ENCODE measurements at places on chromosomes 2 and 18.

DNA sequence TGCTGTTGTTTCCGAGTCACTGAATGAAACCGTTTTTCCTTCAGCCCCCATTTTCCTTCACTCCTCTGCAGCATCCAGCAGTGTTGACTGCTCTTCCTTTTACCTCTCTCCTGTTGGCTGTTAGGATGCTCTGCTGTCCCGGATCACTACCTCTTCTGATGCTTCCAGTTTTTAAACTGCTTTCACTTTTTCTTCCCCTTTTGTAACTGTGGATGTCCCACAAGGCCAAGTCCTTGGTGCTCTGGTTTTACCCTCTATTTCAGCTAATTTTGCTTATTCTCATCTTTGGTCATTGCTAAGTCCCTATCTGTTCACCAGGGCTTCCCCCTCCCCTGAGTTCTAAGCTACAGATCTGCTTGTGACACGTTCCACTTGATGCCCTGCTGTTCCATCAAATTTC, 39.4 kb upstream of the MAP4K3 start:
- DNase-seq: no peak

- DNase-seq: no peak
Measured at GRCh38 chr2:164824872-164825271, 16.8 kb downstream of the COBLL1 start.

DNA sequence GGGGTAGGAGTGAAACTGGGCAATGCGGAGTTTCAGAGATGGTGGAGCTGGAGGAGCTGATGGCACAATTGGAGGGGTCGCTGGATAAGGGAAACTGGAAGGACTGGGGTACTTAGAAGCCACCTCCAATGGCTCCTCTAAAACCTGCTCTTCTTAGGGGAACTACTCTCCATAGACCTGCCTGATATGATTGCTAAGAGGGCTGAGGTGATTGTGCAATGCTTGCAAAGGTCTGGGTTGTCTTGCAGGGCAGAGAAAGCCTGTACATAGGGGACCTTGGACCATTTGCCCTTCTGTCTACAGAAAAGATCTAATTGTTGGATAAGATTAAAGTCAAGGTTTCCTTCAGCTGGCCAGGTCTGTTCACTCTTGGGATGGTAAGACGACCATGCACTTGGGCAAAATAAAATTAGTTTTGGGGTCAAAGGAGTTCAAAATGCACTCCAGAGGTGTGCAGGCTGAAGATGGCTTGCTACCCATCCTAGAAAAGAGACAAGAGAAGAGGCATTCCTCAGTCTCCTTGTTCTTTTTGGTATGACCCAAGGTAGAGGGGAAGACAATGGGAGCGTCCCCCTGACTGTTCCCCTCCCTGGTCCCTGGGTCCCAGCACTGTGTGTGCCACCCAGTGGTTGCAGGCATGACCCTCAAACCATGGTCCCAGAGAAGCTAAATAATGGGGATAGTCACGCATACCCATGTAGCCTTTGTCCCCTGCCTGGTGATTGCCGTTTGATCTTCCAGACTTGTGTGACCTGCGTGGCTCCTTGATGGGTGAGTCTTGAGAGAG, 41.1 kb downstream of the STK17B start:
- DNase-seq: peak; percentile 34

- no peak for DNase-seq
Measured at GRCh38 chr18:36365836-36366775, 68.6 kb downstream of the FHOD3 start.

- DNase-seq: no peak
Measured at GRCh38 chr2:12432985-12433625, 283.6 kb upstream of the TRIB2 start.

DNA sequence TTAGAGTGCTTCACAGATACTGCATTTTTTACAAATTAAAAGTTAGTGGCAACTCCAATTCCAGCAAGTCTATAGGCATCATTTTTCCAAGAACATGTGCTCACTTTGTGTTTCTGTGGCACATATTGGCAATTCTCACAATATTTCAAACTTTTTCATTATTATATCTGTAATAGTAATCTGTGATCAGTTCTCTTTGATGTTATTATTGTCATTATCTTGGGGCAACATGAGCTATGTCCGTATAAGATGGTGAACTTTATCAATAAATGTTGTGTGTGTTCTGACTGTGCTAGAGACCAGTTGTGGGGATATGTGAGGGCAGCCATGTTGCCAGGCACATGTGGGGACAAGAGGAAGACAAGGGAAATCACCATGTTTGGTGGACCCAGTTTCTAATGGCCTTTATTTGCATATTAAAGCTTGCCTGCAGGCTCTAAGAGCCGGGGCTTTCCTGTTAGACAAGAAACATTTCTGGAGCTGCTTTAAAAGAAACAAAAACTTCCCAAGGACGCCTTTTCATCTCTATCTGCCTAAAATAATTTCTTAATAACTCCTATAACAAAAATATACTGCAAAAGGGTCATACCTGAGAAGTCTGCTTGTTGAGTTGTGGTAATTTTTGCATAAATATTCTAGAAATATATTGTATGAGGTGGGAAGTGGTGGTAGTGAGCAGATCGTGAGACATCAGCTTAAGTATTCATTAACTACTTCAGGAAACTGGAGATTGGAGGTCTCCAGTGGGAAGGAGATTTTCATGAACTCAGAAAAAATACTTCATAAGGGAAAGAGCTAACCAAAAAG, 37.2 kb downstream of the KYNU start:
- DNase-seq: no peak

DNA sequence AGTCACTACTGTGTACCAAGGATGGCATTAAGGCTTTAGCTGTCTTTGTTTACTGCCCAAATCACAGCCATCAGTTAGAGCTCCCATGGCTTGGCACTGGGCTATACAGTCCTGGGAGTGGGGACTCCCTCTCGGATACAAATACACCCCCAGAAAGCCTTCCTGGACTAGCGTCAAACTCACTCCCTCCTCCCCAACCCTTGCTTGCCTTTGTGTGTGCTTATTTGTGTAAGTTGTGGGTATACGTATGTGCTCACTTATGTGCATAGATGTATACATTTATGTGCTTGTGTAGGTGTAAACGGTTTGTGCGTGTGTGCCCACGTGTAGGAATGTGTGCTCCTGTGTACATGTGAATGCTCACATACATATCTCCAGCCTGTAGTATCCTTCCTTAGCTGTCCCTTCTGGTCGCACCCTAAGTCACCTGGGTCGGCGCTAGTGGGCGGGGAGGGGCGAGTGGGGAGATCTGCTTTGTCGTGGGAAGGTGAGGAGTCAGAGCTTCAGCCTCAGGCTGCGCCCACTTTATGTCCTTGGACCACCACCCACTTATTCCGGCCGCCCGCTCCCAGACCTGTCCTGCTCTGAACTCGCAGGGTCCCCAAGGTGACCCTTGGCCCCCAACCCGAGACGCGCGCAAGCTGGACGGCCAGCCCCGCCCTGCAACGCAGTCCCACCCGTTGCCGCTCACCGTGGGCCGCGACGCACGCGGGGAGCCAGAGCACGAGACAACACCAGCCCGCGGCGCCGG, 461 bp downstream of the PRADC1 start:
- DNase-seq: peak; percentile 54

DNA sequence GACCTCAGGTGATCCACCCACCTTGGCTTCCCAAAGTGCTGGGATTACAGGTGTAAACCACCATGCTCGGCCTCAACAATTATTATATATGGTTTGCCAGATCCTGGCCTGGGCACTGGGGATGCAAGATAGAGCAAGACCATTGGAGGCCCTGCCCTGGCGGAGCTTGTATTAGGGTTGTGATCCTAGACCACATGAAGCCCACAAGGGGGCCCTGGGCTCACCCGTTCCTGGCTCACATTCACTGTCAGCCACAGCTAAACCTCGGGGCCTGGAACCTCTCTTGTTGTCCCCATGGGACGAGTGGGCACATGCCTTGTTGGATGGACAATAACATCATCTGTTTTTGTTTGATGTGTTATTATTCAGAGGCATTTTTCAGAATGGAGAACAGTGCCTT, 14.9 kb downstream of the HPCAL1 start:
- DNase-seq: no peak

DNA sequence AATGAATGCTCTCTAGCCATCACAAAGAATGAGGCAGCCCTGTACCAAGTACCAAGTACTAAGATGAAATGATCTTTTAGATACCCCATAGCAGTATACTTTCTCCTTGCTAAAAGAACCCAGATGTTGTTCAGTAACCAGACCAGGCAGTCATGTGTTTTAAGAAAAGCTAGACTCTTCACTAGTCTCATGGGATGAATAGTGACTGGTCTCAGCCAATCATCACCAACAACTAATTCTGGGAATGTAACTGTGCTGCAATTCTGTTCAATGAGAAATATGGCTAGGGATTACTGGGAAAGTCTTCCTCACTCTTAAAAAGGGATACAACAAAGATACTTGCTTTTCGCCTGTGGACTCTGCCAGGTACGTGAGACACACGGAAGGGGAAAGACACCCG, 29.5 kb downstream of the MBOAT2 start:
- DNase-seq: no peak

DNA sequence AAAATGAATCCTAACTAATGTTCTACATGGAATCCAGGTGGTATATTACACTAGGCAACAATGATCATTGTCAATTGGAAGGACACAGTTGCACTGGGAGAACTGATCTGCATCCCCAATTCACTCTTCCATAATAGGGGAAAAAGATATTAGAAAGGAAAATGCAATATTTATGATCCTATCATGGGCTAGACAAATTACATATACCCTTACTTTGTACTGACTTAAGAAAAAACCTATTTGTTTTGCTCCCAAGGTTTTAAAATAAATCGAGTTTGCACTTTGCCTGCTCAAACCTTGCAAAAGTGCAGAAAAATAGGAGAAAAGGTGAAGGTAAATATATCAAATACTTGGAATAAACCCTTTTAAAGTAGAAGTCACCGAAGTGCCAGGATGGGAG, 11.0 kb upstream of the PAX3 start:
- DNase-seq: no peak

GRCh38 chr2:109402980-109403840, 210.6 kb downstream of the SEPTIN10 start:
- peak; percentile 42 for DNase-seq

DNA sequence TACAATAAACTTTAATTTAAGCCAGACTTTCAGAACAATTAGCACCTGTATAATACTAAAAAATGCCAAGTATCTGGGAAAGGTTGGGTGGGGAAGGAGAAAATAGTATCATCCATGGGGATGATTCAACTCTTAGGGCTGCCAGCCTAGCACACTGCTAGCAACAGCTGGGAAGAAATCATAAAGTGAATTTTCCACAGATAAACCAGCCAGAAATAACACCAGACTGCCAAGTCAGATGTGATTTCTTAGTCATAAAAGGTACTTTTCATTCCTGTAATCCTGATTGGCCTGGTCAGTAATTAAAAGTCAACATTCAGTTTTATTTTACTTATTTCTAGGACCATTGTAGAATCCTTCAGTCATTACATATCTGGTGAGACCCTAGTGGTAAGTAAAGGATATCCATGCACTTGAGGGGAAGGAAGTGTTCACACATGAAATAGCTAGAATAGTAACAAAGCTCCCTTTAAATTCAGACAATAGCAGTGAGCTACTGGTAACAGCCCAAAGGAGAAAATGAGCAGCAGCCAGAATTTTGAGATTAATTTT, 59.4 kb downstream of the LIMS1 start:
- DNase-seq: peak; percentile 47
